ENCODE measurements at places on chromosomes 7 and 10.

DNA sequence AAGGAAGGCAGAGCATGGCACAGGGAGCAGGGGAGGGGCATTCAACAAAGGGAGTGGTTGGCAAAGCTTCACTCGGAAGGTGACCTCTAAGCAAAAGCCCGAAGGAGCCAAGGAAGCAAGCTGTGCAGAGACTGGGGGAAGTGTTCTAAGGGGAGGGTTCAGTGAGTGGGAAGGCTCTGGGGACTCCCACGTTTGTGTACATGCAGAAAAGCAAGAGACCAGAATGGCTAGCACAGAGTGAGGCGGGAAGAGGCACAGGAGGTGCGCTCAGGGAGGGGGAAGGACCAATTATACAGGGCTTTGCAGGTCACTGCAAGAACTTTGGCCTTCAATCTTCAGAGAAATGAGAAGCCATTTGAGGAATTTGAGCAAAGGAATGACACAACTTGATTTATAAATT lies 7.4 kb downstream of the ARHGAP21 start:
- no peak for DNase-seq

- no peak for DNase-seq
Observed at GRCh38 chr10:73044378-73045285, 52.0 kb downstream of the P4HA1 start.

DNA sequence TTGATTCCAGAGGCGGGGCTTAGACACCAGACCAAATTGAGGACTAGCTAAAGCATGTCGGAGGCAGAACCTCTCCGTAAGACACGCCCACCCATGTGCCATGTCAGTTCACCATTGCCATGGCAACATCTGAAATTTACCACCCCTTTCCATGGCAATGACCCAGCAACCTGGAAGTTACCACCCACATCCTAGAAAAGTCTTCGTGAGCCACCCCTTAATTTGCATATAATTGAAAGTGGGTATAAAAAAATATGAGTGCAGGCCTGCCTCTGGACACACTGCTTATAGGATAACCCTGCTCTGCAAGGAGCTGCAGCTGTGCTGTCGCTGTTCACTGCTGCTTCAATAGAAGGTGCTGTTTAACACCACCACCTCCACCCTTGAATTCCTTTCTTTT lies 28.0 kb downstream of the TMEM270 start:
- DNase-seq = no peak

- DNase-seq = no peak
Observed at GRCh38 chr7:45347804-45348203, 190.2 kb downstream of the RAMP3 start.

DNA sequence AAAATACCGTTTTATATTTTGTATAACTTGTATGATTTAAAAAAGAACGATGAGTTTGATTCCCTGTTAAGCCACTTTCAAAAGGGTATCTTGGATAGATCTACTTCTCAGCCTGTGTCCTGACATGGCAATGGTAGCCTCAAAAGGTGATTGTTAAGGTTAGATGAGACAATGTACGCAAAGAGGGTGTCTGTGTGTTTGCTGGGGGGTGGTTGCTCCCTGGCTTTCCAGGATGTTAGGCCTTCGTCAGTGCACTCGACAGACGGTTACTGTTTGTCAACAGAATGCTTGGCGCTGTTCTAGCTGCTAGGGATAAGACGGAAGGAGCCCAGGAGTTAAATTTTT lies 90.3 kb downstream of the NEURL1 start:
- peak; percentile 38 for DNase-seq

DNA sequence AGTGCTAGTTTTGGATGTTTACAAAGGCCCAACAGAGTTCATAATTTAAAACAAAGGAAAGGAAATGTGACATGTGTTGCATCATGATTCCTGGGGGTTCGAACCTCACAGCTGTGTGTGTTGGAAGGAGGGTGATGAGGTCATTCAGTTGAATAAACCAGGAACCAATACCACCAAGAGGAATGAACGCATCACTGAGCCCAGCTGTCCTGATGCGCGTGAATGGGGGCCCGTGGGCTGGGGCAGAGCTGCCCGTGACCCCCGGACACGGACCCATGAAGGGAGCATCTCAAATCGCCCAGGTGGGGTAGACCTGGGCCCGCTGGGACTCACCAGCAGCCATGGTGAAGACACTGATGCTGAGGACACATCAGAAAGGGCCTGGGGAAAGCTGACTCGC lies 33.0 kb downstream of the BRI3 start:
- no peak for DNase-seq

DNA sequence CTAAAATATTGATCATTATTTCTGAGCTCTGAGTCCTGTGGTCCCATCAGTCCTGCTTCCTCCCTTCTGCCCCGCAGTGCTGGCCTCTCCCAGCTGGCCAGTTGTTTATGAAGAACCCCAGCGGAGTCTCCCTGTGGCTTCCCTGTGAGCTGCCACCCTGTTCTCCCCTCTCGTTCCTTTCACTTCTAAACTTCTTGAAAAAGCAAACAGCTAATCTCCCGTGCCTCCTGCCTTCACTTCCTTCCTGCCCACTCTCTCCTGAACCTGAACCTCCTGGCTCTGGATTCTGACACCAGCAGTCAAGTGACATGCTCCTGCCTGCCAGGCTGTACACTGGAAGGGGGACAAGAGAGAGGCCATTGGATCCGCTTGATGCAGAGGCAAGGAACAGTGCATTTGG lies 63.7 kb upstream of the ZPBP start:
- no peak for DNase-seq

GRCh38 chr10:48526011-48526821 lies 78.7 kb downstream of the ARHGAP22 start:
- DNase-seq = no peak

DNA sequence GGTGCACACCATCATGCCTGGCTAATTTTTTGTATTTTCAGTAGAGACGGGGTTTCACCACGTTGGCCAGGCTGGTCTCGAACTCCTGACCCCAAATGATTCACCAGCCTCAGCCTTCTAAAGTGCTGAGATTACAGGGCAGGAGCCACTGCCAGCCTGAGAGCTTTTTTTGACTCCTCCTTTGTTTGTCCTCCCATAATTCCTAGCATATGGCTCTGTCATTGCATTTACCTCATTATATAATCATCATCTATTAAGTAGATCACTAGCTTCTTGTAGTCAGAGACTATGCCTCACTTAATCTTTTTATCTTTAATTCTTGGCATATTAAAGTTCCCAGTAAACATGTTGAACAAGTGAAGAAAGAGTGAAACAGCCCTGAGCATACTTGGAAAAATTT lies 82.1 kb downstream of the CPEB3 start:
- DNase-seq = no peak

GRCh38 chr7:138654616-138655015 lies 46.5 kb downstream of the SVOPL start:
- no peak for DNase-seq

- no peak for DNase-seq
Observed at GRCh38 chr10:11605807-11606408, 5.5 kb downstream of the USP6NL start.

DNA sequence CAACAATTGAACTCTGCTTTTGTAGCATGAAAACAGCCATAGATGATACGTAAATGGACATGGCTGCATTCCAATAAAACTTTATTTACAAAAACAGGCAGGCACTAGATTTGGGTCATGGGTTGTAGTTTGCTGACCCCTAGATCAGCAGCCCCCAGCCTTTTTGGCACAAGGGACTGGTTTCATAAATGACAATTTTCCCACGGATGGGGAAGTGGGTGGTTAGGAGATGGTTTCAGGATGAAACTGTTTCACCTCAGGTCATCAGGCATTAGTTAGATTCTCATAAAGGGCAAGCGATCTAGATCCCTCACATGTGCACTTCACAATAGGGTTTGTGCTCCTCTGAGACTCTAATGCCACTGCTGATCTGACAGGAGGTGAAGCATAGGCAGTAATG lies 16.5 kb upstream of the ANK3 start:
- DNase-seq = no peak

- peak; percentile 13 for DNase-seq
Observed at GRCh38 chr10:28676326-28676967, 874 bp upstream of the BAMBI start.

- peak; percentile 30 for DNase-seq
Observed at GRCh38 chr7:25968205-25968993, 183.6 kb upstream of the NFE2L3 start.

- DNase-seq = no peak
Observed at GRCh38 chr10:61869774-61870525, 31.5 kb upstream of the ARID5B start.

GRCh38 chr7:47514818-47515217 lies 67.1 kb downstream of the TNS3 start:
- no peak for DNase-seq

GRCh38 chr7:76187272-76187671 lies 14.4 kb upstream of the SRRM3 start:
- DNase-seq = no peak

GRCh38 chr7:114086914-114087652 lies 168.3 kb upstream of the PPP1R3A start:
- DNase-seq = no peak

- peak; percentile 7 for DNase-seq
Observed at GRCh38 chr7:1853986-1854865, 184.1 kb downstream of the ELFN1 start.

DNA sequence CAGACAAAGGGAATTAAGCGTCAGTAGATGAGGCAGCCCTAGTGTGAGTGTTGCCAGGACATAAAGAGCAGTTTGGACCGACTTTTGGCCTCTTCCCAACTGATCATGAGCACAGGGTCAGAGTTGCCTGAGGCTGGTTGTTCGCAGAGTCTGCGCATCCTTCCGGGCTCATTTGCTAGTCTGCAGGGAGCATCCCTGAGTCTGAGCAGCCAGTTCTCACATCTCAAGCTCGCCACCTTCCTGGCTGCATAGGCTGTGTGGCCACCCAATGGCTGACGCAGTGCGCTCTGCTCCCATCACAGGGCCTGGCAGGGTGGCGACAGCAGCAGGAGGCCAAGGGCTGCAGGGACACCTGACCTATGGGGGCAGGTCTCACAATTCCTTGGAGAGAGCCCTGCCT lies 5.0 kb downstream of the GAD2 start:
- no peak for DNase-seq
